AG09319 (cell line): ENCODE measurements at places on chromosomes 7 and 10.

- DNase-seq: peak; percentile 92
Measured at GRCh38 chr10:91579329-91579985, 53.4 kb downstream of the PPP1R3C start.

GRCh38 chr7:51243631-51244030, 73.0 kb downstream of the COBL start:
- no peak for DNase-seq

DNA sequence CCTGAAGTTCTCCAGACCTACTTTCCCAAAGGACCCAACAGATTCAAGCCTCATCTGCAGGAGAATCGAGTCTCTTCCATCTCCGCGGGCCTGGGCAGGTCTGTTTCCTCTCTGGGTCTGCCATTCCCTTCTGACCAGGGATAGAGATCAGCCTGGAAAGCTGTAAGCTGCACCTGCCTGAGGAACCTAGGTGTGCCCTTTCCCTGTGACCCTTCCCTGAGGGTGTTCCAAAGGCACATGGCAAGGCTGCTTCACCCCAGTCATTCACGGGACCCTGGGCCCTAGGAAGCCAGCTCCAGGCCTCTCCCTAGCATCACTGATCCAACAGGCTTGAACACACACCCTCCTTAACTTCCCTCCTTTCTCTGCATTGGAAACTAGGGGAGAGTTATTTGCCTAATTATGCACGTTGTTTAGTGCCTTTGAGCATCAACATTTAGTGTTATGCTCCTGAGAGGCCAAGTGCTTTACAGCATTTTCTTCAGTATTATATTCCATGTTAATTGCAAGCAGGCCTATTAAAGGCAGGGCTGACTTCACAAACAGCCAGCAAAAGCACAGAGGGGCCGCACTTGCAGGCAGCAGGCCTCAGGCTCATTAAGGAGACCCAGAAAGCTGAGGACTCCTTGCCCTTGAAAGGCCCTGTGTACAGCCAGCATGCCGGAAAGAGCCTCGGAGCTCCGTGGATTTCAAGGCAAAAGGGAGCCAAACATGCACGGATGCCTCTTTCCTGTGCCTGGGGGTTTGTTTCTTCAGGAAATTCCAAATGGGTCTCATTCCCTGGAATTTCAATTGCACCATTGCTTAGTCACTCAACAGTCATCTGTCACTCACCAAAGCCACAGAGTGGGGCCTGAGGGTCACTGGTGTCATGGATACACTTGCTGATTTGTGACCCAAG, 91.0 kb upstream of the FAM20C start:
- peak; percentile 49 for DNase-seq

DNA sequence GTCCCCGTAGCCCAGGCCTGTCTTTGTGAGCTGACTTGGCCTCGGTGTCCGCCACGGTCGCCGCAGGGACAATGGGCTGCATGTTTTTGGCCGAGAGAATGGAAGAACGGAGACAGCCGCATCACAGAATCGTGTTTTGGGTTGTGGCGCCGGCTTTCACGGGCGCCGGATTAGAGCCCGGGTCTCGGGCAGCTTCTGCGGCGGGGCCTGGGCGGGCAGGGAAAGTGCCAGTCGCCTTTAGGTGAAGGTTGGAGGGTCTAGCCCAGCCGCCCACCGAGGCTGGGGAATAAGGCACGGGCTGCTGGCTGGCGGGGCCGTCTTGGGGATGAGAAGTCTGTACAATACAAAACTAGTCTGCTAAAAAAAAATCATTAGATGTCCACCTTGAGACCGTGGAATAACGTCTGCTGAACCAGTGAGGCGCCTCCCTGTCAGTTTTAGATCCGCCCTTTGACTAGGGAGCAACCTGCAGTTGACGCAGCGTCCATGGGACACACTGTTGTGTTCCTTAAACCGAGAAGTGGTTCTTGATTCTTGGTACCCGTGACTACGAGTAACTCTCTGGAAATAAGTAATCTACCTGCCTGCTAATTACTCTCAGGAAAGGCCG, 577 bp downstream of the DNAJB9 start:
- DNase-seq: no peak

- no peak for DNase-seq
Measured at GRCh38 chr7:74412056-74412455, 41.6 kb upstream of the GTF2IRD1 start.

DNA sequence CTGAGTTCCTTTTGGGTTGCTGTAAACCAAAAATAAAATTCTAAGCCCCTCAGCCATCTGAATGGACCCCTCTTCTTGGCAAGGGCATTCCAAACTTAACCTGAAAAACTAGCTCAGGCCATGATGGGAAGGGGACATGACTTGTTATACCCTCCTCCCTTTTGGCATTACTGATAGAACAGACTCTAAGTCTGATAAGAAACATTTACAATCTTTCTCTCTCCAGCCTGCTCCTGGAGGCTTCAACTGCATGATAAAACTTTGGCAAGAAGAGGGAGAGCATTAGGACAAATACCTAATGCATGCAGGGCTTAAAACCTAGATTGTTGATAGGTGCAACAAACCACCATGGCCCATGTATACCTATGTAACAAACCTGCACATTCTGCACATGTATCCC, 40.9 kb upstream of the ATOH7 start:
- no peak for DNase-seq

- no peak for DNase-seq
Measured at GRCh38 chr10:8052956-8053445, 1.5 kb upstream of the GATA3 start.

GRCh38 chr10:94607111-94607510, 61.5 kb downstream of the HELLS start:
- no peak for DNase-seq

DNA sequence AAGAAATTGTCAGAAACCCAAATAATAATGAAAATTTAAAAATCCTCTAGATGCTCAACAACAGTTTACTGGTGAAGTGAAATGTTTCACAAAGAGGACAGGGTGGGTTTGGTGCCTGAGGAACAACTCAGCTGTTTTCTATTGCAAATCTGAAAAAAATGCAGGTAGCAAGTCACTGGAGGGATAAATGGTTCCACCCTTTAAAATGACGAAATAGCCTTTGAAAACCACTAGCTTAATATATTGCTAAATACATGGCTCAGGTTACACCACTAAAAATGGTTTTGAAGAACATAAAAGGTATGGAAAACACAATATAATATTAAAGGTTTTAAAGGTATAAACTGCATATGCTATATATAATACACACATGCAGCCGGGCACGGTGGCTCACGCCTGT, 69.5 kb downstream of the LMBR1 start:
- no peak for DNase-seq

- no peak for DNase-seq
Measured at GRCh38 chr7:82105463-82105862, 335.6 kb upstream of the HGF start.

- DNase-seq: no peak
Measured at GRCh38 chr7:139004321-139005090, 23.3 kb upstream of the KIAA1549 start.

DNA sequence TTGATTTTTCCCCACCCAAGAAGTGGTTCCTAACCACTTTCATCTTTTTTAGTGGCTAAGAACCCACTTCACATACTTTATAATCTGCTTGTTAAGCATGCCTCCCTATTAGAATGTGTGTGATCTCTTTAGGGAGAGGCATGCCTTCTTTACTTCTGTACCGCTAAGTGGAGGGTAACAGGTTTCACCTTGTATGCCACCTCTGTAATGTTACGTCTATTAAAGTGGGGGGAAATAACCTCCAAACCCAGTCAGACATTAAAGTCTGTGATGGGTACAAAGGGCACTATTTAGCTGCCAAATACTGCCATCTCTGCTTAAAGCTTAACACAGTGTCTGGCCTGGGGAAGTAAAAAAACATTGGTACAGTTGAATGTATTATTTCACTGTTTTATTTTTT, 51.9 kb downstream of the EPC1 start:
- DNase-seq: no peak

DNA sequence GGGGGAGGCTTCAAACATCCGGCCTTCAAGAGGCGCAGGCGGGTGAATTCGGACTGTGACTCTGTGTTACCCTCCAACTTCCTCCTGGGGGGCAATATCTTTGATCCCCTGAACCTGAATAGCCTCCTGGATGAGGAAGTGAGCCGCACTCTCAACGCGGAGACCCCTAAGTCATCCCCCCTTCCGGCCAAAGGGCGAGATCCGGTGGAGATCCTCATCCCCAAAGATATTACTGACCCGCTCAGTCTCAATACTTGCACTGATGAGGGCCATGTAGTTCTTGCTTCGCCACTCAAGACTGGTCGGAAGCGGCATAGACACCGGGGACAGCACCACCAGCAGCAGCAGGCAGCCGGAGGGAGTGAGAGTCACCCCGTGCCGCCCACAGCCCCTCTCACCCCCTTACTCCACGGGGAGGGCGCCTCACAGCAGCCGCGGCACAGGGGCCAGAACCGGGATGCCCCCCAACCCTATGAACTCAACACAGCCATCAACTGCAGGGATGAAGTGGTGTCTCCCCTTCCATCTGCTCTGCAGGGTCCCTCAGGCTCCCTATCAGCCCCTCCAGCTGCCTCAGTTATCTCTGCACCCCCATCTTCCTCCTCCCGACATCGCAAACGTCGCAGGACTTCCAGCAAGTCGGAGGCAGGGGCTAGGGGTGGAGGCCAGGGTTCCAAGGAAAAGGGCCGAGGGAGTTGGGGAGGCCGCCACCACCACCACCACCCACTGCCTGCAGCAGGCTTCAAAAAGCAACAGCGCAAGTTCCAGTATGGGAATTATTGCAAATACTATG, 1.1 kb downstream of the MEPCE start:
- no peak for DNase-seq

DNA sequence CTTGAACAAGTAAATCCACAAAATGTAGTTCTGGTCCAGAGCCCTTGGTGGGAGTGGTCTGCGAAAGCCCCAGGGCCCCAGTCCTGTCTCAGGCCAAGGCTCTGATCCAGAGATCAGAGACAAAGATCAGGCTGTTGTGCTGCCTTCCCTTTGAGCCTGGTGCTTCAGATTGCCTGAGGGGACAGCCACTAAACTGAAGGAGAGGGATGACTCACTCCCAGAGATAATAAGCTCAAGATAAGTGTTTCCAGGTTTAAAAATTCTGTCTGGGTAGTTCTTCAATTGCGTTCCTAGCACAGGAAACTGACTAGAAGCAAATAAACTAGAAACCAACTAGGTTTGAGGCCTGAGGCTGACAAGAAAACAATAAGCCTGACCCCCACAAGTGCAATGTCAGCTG, 190.2 kb downstream of the RAMP3 start:
- DNase-seq: peak; percentile 43

- DNase-seq: no peak
Measured at GRCh38 chr7:40133561-40134427, 628 bp downstream of the MPLKIP start.

GRCh38 chr7:92602352-92603088, 12.3 kb upstream of the FAM133B start:
- no peak for DNase-seq

GRCh38 chr7:28560767-28561166, 148.4 kb downstream of the CREB5 start:
- DNase-seq: no peak

GRCh38 chr10:109454691-109455090, 468.6 kb downstream of the XPNPEP1 start:
- DNase-seq: no peak

GRCh38 chr7:42573881-42574672, 337.1 kb upstream of the GLI3 start:
- DNase-seq: peak; percentile 12

DNA sequence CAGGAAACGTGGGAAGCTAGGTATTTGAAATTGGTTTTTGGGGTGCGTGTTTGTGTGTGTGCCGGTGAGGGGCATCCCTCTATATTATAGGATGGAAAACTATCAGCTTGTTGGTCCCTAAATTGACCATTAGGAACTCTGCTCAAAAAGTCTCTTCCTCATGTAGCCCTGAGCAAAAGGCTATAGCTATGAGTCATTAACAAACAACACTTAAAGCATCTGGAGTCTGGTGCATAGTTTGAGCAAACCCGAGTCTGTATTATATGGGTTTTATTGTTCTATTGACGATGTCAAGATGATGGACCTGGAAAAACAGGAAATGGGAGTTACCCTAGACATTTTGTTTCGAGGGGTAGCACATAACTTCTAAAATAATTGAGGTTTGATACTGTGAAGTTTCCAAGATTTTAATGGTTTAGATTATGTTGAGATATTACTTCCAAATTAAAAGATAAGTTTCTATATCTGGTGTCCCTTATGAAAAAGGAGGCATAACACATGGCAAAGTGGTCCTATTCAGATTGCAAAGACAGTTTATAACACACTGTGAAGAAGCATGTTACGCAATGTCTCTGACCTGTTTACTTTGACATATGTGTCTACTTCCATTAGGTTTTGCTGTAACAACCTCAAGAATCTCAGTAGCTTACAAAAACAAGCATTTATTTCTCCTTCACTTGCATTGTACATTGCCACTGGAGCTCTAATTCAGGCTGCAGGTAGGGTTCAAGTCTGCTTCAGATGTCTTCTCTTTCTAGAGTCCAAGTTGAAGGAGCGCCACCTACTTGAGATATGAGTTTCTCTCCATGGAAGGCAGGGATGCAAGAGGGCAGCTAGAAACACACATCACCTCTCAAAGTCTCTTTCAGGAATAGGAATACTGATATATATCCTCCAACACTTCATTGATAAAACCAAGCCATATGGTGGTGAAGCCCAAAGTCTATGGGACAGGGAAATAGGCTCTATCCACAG, 357.7 kb downstream of the PHF14 start:
- DNase-seq: no peak

- peak; percentile 54 for DNase-seq
Measured at GRCh38 chr10:35640951-35641675, 983 bp downstream of the FZD8 start.

DNA sequence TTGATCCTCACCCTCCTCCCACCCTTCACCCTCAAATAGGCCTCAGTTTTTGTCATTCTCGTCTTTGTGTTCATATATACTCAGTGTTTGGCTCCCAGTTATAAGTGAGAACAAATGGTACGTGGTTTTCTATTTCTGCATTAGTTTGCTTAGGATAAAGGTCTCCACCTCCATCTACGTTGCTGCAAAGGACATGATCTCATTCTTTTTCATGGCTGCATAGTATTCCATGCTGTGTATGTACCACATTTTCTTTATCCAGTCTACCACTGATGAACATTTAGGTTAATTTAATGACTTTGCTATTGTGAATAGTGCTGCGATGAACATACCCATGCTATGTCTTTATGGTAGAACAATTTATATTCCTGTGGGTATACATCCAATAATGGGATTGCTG, 91.2 kb downstream of the PLPP4 start:
- DNase-seq: no peak

- no peak for DNase-seq
Measured at GRCh38 chr10:84581976-84582375, 253.6 kb downstream of the CCSER2 start.

DNA sequence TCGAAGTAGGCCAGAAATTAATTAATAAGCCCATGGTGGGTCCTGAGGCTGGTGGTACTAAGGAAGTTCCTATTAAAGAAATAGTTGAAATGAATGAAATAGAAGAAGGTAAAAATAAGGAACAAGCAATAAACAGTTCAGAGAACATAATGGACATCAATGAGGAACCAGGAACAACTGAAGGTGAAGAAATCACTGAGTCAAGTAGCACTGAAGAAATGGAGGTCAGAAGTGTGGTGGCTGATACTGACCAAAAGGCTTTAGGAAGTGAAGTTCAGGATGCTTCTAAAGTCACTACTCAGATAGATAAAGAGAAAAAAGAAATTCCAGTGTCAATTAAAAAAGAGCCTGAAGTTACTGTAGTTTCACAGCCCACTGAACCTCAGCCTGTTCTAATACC, 36.0 kb downstream of the SLK start:
- DNase-seq: no peak
